Anterior cingulate cortex (tissue), 58 donors: ENCODE measurements at places on chromosomes 6 and 20.

GRCh38 chr6:10276660-10277287 lies 138.1 kb downstream of the TFAP2A start:
- no peak for DNase-seq

DNA sequence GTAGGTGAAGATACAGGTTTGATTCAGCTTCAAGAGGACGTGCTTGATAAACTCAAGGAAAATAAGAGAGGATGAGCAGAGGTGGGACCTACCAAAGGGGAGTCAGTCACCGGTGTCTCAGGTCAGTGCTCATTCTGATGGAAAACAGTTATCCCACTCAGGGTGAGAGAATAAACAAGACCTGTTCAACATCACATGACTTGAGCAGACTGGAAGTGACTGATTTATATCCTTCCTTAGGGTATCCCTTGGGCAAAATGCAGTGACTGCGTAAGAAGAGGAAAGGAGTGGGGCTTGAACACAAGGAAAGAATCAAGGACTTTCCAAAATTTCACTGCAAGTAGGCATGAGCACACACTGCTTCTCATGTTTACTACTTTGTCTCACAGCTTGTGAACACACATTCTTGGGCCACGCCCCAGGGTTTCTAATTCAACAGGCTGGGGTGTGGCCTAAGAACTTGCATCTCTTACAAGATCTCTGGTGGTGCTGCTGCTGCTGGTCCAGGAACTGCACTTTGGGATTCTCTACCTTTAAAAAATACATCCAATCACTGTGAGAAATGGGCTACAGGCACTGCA lies 11.6 kb downstream of the CST3 start:
- DNase-seq = no peak

DNA sequence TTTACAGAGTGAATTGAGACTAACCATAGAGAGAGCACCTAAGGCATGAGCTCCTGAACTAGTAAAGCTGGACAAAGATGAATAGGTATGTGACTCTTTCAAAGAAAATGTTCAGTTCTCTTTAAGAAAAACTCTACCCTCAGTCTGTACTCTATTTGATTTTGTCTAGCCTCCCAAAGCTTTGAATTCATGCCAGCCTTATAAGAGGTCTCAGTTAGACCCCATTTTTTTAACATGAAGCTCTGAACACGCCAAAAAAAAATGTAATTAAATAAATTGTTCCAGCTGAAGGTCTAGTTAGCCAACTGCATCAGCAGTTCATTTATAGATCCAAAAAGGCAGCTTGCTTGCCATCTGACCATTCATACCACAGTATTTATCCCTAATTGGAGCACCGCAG lies 71.6 kb downstream of the COL9A1 start:
- no peak for DNase-seq

DNA sequence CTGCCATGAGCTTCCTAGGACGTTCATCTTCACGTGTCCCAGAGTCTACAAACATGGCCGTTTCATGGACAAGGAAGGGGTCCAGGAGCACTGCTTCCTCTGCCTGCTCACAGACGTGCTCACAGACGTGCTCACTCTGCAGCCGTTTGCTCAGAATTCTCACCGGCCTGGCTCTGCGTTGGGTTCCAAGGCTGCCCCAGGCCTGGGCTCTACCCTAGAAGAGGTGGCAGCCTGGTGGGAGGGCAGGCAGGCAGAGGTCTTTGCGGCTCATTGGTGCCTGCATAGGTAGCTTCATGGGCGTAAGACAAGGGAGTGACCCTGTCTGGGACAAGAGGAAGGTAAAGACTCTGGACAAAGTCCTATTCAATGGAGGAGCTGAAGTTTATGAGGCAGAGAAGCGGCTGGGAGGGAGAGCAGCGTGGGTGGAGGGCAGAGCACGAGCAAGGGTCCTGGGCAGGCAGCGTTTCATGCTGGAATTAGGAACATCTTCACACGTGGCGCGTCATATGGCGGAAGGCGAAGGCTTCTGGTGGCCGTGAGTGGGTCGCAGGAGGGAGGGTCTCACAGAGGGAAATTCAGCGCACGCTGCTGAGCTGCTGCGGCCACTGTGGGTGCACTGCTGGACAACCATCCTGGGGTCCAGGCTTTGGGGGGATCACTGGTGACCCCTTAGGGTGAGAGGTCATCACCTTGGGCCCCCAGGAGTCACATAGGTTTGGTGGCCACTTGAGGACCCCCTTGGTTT lies 138.2 kb downstream of the PHACTR3 start:
- no peak for DNase-seq

DNA sequence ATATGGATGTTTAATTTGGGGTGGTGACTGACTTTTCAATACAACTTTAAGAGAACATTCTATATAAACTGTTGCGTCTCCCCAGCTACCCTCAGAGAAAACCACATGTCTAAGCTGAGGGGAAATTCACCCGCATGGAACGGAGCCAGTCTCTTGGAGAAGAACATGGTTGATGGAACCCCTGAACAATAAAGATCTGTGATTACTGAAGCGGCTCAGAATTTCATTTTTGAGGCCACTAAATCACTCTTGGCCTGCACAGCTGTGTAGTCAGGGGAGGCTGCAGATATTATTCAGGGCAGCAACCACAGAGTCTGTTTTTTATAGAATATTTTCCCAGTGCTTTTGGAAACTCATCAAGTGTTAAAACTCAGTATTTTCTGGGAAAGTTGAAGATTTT lies 73.8 kb downstream of the EYA4 start:
- DNase-seq = no peak

DNA sequence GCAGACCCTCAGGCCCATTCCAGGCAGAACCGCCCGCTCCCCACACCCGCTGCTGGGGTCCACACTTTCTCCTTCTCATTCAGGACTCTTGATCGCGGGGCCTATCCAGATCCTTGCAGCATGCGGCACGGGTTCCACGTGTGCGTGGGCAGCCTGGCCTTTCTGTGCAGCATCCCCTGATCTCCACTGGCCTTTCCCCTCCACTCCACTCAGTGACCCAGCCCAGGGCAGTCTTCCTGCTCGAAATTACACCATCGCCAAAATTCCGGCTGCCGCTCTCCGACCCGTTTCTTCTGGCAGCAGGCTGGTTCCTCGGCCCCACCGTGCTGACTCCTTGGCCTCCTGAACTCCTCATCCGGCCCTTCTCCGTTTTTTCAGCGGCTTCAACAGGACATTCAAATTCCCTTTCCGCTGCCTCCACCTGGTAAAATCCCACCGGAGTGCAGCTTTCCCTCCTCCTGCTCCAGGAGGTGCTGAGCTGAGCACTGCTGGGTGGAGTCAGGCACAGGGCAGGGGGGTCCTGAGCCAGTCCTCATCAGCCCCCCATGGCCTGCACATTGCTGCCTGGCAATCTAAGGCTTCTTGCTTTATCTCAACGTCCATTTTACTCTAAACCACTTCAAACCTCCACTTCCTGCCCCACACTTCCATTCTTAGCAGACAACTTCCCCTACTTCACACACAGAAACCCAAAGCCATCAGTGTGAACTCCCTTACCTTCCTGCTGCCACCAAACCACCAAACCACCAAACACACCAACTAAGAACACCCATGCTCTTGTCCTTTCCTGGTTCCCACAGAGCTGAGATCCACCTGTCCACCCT lies 9.0 kb downstream of the SFT2D1 start:
- no peak for DNase-seq

GRCh38 chr6:30544666-30545272 lies 11.5 kb downstream of the GNL1 start:
- no peak for DNase-seq

- no peak for DNase-seq
Observed at GRCh38 chr20:32535316-32535952, 49.7 kb downstream of the NOL4L start.

DNA sequence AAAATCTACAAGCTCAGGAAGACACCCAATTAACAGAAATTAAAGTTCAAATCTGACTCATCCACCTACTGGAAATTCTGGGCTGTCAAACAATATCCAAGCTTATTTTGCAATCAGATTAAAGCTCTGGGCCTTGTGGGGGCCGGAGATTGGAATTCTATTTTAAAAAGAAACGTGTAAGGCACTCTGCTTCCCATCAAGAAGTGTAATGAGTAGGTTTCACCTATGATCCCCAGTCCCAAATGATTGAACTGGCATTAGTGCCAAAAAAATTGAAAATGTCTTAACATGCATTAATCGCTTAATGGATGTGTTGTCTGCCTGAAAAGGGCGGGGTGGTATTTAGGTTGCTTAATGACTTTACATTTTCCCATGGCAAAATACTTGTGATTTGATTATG lies 542.4 kb upstream of the BTBD3 start:
- DNase-seq = no peak

- no peak for DNase-seq
Observed at GRCh38 chr6:106823058-106823457, 151.5 kb downstream of the CD24 start.

GRCh38 chr20:10474606-10475184 lies 39.6 kb downstream of the SLX4IP start:
- DNase-seq = no peak

DNA sequence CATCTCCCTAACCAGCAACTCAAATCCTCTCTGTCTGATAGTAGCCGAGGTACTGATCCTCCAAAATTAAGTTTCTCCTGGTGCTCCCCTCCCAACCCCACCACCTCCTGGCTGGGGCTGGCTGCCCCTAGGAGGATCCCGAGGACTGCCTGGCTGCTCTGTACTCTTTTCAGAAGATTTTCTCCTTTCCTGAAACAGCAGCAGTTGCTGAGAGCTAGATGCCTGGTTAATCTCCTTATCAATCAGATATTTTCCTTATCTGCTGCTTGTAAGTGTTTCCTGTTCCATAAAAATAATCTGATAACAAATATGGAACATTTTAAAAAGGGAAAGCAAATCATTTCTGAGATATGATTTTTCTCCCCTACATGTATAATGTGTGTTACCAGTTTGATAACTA lies 52.8 kb downstream of the ZMYND8 start:
- DNase-seq = no peak

DNA sequence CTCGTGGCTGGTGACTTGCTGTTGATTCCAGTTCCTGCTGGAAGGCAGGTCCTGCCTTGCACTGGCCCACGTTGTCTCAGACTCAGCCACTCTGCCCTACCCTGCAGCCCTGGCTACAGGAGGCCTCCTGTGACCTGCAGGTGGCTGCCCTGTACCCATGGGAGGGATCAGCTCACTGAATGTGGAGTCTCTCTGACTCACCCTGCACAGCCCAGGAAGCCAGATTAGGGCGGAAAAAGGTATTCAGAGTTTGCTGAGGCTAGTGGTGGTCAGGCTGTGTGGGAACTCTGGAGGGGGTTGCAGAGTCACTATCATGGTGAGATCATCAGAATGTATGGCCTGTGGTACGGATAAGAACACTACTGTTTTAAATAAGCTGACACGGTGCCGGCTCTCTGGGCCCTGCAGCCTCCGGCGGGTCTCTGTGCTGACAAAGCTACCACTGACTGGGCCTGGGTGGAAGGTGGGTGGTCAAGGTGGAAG lies 24.7 kb upstream of the PYGB start:
- no peak for DNase-seq

GRCh38 chr20:61762886-61763739 lies 302.6 kb downstream of the TAF4 start:
- DNase-seq = no peak

GRCh38 chr6:53005663-53006250 lies 10.7 kb upstream of the GSTA4 start:
- DNase-seq = no peak

DNA sequence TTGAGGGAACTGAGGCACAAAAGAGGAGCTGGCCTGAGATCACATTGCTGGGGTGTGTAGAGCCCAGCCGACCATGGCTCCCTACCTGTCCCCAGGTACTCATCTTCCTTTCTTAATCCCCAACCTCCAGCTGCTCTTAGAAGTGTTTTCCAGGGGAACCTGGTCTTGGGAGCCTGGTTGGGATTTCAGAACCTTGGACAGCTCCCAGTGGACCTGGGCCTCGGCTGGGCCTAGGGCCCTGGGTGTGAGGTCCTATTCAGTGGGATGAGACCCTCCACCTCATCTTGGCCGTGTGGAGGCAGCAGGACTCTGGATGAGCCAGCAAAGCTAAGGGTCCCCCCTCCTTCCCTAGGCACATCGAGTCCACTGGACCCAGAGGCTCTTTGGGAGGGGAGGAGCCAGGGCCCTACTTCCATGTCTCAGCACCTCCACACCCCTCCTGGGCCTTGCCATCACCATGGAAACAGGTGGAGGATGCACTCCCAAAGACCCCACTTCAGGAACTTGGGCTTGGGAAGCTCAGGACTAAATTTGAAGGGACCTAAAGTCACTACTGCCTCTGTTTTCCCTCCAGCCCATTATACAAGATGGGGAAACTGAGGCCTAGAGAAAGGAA lies 38.5 kb downstream of the DLGAP4 start:
- no peak for DNase-seq

GRCh38 chr6:142457638-142458406 lies 156.0 kb downstream of the ADGRG6 start:
- no peak for DNase-seq

GRCh38 chr20:23143986-23144690 lies 58.0 kb upstream of the CD93 start:
- DNase-seq = no peak

DNA sequence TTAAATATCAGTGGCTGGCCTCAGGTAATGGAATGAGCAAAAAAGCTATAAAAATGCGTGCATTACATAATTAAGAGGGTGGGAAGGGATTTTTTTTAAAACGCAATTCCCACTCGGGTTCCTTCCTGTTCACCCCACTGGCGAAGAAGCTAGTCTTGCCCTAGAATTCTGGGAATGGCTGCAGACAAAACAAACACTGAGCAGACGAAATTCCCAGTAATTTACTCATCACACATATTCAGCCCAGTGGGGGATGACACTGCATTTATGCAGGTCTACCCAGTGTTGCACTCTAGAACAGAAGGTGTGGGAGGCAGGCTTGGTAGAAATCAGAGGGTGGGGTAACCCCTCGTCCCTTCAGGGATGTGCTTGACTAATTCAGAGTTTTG lies 2695.0 kb upstream of the DEFB115 start:
- no peak for DNase-seq

GRCh38 chr20:58597249-58597891 lies 53.7 kb upstream of the STX16 start:
- DNase-seq = no peak

DNA sequence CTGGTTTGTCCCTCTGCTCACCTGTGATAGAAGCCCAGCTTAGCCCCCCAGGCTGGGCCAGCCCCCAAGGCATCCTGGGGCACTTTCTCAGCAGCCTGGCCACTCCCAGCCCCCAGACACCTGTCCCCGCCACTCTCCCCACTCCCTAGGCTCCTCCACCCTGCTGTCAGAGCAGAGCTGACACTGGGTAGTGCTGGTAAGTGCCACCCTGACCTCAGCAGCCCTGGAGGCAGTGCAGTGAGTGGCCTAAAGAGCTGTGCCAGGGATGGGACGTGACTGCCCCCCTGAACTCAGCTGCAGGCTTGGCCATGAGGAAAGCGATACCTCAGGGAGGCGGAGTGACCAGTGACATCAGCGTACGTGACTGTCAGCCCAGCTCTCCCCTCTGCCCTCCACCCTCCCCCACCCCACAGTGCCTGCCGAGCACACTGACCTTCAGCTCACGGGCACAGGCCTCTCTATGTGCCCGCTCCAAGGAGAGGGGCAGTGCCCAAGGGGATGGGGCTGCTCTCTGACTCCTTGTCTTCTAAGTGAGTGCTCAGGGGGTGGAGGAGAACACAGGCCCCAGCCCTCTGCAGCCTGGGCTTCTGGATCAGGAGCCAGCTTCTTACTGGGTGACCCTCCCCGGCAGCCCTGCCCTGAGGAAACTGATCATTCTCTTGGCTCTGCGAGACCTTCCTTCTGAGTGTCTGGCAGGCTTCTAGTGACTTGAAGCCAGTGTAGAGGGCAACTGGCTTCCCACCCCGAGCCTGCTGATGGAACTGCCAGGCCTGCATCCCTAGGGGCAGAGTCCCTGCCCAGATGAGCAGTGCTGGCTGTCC lies 172.7 kb downstream of the MRPL14 start:
- no peak for DNase-seq
